NCI-H2171 treated with DMSO at 0.1 percent for 48 hours (cell line): ENCODE measurements at places on chromosomes 1 and 21.
A peak's percentile ranks its signal among the peaks of the same experiment; 100 is the strongest.

DNA sequence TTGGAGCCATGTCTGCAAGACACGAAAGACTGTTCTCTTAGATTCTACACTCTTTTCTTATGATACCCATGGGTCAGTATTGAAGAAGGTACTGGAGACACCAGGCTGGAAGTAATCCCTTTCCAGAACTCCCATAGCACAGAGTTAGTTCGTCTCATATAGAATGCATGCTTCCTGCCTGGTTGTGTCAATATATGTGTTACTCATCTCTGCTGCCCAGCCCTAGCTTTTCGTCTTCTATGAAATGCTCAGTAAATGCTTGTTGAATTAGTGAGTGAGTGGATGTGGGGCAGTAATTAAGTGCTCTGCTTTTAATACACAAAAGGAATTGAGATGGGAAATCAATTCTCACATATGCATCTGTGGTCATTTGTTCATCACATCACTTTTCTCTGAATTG, 32.1 kb downstream of the ADCY10 start:
- no peak for DNase-seq

DNA sequence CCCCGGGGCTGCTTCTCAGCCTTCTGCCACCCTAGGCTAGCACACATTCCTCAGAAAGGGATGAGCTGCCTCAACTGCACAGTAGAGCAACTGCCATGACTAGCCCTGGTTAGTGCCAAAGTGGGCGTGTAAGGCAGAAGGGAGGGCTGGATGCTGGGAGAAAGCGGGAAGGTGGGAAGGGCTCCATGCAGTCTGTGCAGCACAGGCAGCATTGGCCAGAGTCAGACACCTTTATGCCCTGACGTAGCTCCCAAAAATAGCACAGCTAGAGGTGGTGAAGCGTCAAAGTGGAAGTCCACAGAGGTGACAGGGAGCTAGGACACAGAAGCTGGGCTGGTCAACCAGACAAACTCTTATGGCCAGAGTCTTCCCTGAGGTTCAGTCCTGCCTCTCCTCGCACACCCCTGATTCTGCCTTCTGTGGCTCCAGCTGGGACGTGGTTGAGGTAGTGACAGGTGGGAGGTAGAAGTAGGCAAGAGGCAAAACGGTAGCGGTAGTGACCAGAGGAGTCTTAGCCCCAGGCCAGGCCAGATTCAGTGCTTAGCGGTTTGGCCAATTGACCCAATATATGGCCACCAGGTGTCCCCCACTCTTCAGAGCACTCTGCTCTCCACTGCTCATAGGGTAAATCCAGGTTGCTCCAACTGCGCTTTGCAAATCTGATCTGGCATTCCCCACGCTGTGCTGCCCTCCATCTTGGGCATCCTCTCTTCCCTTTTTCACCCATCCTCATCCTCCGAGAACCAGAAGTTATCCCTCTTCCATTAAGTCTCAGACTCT, 45.6 kb downstream of the DDX20 start:
- no peak for DNase-seq

DNA sequence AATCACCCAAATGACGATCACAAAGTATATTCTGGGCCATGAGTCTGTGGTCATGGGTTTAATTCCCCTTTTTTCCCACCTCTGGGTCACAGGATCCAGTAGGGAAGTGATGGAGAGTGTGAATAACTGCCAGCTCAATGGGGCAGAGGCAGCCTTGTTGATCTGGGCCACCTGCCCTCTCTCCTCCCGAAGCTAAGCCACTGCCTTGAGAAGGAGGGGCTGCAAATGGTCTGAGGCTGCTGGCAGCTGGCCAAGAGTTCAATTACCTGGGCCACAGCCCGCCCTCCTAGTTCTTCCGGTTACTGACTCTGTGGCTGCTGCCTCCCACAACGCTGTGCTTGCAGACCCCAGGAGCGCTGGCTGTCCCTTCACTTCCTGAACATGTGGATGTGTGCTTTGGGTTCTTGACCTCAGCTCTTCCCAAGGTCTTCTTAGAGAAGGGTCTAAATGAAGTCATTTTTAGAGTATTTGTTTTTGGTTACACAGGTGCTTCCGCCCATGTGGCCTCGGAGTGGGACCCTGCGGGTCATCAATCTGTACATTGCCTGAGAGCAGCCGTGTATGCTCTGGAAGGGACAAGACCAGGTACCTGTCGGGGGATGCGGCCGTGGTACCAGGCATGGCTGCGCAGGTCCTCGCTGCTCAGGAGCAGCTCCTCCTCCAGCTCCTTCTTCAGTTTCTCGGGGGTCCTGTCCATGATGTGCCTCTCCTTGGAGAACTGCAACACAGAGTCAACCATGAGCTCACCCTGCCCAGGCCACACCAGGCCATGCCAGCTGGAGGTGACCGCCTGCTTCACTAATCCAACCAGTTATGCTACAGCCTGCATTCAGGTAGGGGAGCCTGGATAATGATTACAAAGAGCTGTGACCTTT, 89.7 kb downstream of the BCAR3 start:
- DNase-seq: peak; percentile 85

- no peak for DNase-seq
Measured at GRCh38 chr1:46288485-46289133, 14.8 kb downstream of the LRRC41 start.

GRCh38 chr1:183580281-183580682, 10.0 kb downstream of the NCF2 start:
- DNase-seq: peak; percentile 93

- DNase-seq: no peak
Measured at GRCh38 chr1:69409731-69410456, 157.8 kb upstream of the LRRC7 start.

DNA sequence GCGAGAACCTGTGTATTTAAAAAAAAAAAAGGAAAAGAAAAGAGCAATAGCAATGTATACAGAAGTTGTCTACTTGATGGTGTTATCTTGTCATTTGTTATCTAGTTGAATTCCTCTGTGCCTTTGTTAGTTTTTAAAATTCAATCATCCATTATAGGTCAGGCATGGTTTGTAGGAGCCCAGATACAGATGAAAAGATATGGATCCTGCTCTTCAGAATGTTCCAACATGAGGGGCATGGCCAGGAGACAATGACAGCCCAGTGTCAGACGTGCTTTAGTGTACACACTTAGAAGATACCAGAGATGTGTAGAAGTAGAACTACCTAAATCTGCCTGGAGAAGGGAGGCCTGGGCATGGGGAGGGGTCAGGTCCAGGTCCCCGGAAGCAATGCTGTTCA, 16.6 kb downstream of the MTARC2 start:
- no peak for DNase-seq
